Mesenchymal stem cell (in vitro differentiated cells and primary cell): ENCODE measurements at places on chromosomes 13 and 19.
A peak's percentile ranks its signal among the peaks of the same experiment; 100 is the strongest.

DNA sequence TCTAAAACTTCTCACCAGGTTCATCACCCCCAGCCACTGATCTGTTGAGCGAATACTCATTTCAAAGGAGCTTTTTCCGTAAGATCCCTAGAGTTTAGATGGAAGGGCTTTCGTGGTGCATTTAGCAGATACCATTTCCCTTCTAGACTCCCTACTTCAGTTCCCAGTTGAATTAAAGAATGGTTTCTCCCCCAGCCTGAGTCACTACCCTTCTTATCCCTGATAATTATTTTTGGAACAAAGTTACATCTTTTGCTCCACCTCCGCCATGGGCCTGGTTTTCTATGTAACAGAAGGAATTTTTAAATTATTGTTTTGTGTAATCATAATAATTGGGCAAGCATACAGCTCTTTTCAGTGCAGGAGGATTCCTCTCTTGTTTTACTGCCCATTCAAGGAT is 22.0 kb downstream of the USPL1 start:
- no peak for DNase-seq

DNA sequence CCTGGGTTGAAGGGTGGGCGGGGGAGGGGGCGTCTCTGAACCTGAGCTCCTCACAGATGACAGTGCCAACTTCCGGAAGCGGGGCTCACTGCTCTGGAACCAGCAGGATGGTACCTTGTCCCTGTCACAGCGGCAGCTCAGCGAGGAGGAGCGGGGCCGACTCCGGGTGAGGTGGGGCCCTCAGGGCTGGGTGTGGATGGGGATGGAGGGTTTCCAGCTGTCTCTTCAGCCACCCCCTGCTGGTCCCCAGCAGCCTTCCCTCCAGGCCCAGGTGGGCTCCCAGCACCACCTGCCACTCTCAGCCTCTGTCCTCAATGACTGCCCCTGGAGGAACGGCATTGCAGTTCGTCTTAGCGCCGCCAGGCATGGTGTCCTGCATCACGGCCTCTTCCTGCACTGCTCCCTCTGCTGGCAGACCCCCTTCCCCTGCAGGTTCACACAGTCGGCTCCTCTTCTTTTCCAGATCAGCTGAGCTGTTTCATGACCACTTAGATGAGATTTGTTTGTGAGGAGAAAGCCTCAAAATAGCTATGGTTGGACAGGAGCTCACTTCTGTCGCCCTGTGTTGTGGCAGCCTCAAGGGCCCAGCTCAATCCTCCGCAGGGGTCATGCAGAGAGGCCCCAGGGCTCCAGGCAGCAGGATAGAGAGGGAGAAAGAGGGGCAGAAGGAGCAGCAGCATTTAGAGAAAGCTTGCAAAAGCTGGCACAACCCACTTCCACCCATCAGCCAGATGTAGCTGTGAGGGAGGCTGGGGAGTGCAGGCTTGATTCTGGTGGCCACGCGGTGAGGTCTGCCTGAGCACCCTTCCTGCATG is 2.5 kb upstream of the GARIN5A start:
- peak; percentile 27 for DNase-seq

GRCh38 chr13:21707586-21707985 is 36.7 kb downstream of the FGF9 start:
- no peak for DNase-seq

DNA sequence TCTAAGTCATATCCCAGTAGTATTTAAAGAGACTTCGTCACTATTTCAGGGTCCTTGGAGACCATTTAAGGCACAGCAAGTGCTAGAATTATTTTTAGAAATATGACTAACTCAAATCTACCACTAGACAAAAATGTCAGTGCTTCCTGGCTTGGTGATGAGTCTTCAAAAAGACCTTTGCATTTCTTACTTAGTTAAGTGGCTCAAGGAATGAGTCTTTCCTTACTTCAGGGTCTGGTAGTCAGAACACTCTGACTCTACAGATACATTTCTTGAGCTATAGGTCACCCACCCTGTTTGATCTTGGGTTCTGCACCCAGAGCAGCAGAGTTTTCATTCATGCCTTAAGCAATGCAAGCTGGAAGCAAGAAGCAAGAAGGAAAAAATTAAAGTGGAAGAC is 191.0 kb upstream of the HTR2A start:
- DNase-seq, result peak; percentile 76

DNA sequence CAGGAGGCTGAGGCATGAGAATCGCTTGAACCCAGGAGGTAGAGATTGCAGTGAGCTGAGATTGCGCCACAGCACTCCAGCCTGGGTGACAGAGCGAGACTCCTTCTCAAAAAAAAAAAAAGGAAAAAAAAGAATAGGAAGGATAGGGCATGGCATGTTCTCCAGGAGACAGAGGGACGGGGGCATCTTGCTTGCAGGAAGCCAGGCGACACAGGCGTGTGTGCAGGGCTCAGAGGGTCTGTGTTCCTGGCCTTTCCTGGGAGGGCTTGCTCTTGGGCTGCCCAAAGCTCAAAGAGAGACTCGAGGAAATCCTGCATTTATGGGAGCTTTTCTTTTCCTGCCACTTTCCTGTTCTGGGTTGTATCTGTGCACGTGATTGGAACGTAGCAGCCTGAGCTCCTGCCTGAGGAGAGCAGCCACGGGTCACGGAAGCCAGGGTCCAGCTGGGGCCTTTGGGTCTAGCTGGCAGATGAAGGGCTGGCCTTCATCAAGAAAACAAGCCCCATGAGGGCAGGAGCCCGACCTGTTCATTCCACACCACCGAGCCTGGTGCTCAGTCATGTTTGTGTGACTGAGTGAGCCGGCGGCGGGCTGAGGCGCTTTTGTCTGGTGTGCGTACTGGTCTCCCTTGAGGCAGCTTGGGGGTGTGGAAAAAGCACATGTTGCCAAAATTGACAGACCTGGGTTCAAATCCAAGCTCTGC is 44.5 kb downstream of the CAPN12 start:
- no peak for DNase-seq

DNA sequence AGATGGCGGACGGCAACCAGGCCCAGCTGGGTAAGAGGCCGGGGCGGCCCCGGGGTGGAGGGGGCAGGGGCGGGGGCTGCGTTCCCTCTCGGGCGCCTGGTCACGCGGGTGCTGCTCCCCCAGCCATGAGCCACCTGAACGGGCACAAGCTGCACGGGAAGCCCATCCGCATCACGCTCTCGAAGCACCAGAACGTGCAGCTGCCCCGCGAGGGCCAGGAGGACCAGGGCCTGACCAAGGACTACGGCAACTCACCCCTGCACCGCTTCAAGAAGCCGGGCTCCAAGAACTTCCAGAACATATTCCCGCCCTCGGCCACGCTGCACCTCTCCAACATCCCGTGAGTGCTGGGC is 11.1 kb downstream of the PTBP1 start:
- DNase-seq, result no peak

- no peak for DNase-seq
Observed at GRCh38 chr13:53250977-53251376, 222.4 kb downstream of the OLFM4 start.

DNA sequence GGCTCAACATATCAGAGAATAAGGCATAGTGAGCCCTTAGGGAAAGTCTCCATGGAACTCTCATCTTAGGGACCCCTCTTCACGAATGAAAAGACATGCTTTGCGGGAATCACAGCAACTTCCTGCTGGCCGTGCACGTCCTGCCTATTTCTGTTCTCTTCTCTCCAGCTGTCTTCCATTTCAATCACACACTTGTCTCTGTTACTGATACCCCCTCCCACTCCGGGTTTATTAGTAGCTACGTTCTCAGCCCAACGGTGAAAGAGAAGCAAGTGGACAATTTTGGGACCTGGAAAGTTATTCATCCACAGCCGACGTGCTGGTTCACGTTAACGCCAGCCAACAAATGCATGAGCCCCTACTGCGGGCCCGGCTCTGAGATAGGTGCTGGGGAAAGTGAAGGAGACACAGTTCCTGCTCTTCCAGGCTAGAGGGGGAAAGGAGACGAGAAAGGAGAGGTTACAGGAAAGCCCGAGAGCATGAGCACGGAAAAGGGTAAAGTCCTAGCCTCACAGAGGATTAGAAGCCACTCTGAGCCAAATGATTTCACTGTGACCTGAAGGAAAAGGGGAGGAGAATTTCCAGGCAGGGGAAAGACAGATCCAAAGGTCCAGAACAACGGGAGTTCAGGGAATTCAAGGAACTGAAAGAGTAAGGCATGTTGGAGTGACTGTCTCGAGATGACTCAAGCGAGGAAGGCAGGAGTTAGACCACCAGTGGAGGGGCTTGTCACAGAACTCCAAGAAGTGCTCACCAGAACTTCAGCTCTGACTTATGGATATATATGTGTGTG is 81.8 kb upstream of the CLDN10 start:
- DNase-seq, result no peak

GRCh38 chr19:8373867-8374813 is 10.2 kb downstream of the ANGPTL4 start:
- DNase-seq, result no peak

GRCh38 chr13:91586609-91587008 is 188.2 kb downstream of the GPC5 start:
- no peak for DNase-seq

- DNase-seq, result no peak
Observed at GRCh38 chr13:61258185-61258584, 157.5 kb downstream of the PCDH20 start.

DNA sequence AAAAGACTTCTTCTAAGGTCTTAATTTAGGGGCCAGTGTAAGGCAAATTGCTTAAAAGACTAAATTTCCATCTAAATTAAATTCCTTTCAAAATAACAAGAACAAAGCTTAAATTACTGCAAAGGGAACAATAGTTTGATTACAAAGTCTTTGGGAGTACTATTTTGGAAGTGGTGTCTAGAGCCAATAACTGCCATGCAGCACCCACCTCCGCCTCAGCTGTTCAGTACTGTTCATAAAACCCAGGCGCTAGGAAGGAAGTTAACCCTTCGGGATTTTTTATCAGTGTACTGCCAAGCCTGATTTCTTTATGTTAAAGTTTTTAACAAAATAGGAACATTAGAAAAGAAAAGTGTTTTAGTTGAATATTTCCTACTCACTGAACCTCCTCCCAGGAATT is 210.1 kb downstream of the LIG4 start:
- DNase-seq, result no peak

- DNase-seq, result peak; percentile 93
Observed at GRCh38 chr13:40109351-40109844, 453.9 kb downstream of the COG6 start.

GRCh38 chr13:32035716-32036115 is 4.1 kb downstream of the FRY start:
- DNase-seq, result no peak

- DNase-seq, result no peak
Observed at GRCh38 chr13:51724721-51725120, 79.2 kb downstream of the DHRS12 start.

DNA sequence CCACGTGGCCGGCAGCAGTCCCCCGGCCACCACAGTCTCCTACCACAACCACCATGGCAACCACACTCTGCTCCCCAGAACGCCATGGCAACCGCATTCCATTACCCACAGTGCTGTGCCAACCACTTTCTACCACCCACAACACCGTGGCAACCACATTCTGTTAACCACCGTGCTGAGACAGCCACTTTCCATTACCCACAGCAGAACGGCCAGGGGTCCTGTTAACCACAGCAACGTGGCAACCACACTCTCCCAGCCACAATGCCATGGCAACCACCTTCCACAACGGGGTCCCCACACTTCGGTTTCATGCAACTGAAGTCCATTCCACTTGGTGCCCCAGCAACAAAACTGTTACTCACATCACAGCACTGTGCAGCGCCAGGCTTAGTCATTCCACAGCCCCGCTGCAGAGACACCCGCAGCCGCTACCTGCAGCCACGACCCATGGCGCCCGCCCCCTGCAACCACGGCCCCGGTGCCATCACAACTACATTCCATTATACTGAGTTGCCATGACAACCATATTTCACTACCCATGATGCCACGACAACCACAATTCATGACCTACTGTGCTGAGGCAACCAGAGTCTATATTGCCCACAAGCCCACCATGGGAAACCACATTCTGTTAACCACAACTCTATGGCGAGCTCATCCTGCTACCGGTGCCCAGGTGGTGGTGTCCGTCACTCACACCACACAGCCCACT is 10.0 kb downstream of the DPF1 start:
- DNase-seq, result peak; percentile 34

- DNase-seq, result no peak
Observed at GRCh38 chr19:19179548-19180441, 9.7 kb upstream of the MEF2B start.

DNA sequence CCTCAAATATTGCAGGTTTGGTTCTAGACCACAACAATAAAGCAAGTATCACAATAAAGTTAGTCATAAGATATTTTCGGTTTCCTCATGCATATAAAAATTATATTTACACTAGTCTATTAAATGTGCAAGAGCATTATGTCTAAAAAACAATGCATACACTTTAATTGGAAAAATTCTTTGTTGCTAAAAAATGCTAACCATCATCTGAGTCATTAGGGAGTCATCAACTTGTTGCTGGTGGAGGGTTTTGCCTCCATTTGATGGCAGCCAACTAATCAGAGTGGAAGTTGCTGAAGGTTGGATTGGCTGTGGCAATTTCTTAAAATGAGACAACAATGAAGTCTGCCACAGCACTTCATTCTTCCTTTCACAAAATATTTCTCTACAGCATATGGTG is 422.3 kb upstream of the GPC6 start:
- no peak for DNase-seq

DNA sequence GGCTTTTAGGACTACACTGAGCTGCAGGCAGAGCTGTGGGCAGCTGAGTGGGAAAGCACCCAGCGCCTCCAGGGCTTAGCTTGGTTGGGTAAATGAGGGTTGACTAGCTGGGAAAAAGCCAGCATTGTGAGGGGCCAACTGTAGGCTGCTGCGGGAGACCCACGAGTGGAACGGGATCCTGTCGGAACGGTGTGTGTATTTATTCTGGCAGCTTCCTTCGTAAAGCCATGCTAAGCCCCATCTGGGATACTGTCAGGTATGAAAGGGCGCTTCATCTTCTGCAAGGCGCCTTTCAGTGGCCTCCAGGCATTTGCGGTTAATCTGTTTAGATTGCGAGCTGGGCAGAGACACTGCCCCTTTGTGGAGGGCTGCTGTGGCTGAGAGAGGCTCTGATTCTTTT is 39.5 kb upstream of the CNMD start:
- DNase-seq, result no peak

- no peak for DNase-seq
Observed at GRCh38 chr13:82654861-82655855, 1227.1 kb downstream of the SLITRK1 start.
